ENCODE measurements at places on chromosomes 6 and 20.

- DNase-seq: no peak
Observed at GRCh38 chr6:156455847-156456246, 321.3 kb upstream of the ARID1B start.

DNA sequence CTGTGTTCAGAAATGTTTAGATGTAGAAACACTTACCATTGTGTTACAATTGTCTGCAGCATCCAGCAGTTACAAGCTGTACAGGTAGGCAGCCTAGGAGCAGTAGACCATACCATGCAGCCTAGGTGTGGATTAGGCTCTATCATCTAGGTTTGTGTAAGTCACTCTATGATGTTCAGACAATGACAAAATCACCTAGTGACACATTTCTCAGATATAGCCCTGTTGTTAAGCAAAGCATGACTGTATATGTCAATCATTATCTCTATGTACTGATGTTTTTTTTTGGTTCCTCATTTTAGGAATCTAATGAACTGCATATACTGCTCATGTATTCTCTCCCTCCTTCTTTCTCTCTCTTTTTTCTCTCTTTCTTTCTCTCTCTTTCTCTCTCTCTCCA is 22.2 kb downstream of the CST8 start:
- no peak for DNase-seq

DNA sequence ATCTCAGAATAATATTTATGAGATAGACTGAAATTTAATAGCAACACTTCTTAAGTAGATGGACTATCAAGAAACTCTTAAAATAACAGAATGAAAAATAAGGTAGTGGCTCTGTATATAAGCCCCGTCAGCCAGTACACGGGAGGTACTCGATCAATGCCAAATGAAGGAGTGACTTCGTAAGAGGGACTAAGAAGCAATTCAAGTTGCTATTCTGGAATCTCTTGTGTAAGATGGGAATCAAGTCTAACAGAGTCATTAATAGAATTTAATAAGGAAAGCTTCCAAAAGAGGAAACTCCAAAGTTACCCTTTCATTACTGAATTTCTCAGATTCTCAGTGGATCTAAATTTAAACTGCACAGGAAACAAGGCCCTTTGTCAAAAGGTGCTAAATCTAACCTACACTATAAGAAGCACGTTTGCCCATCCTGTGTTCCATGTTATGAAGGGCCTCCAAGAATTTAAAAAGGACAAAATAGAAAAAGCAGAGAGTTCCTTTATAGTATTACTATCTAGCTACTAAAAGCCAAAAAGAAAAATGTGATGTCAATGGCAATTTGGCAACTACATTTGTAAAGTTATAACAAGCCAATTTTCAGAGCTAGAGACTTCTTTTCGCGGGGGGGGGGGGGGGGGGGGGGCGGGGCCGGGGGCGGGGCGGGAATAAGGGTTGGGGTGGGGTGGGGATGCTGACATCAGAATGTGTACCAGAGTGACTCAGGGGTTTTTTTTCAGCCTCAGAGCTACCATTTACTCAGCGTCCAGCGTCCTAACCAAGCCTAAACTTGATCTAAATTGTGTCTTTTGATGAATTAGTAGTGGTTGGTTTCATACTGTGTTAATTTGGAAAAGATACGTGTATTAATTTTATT is 200.6 kb downstream of the GMPR start:
- DNase-seq: no peak

DNA sequence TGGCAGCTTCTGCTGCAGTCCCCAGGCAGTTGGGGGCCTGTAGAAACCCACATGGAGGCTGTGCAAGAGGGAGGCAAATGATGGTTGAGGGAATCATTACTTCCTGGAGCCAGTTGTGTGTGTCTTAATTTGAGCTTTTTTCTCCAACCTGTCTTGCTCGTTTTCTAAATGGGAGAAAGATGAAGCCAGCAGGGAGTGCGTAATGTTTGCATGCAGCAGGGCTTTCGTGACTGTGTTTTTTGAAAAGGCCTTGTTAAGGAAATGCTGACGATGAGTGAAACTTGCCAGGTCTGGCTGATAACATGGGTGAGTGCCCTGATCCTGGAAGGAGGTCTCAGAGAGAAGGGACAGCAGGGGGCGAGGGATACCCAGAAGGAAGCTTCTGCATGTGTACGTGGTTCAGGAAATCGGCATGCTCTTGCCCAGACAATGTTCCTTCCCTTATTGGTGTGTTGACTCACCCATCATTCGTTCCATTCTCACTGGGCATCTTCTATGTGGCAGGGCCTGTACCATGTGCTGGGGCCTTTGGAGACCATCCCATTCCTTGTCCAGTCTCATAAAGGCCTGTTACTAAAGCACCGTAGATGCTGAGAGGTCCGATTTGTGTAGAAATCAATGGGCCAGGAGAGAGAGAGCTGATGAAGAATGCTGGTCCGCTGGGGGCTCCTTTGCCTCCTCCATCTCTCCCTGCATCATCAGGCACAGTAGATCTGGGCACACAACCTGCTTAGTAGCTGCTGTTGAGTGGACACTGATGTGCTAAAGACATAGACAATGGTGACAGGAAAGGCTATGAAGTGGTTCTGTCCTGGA is 27.4 kb downstream of the GLP1R start:
- no peak for DNase-seq

- DNase-seq: no peak
Observed at GRCh38 chr20:17083738-17084137, 143.1 kb upstream of the PCSK2 start.

DNA sequence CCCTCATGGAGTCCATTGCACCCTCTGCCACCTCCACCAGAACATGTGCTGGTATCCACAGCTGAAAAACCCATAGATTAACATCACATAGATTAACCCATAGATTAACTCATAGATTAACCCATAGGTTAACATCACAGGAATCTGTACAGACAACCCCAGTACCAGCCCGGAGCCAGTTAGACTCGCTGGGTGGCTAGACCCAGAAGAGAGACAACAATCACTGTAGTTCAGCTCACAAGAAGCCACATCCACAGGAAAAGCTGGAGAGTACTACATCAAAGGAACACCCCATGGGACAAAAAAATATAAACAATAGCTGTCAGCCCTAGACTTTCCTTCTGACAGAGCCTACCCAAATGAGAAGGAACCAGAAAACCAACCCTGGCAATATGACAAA is 25.1 kb downstream of the SERPINB9 start:
- DNase-seq: no peak

DNA sequence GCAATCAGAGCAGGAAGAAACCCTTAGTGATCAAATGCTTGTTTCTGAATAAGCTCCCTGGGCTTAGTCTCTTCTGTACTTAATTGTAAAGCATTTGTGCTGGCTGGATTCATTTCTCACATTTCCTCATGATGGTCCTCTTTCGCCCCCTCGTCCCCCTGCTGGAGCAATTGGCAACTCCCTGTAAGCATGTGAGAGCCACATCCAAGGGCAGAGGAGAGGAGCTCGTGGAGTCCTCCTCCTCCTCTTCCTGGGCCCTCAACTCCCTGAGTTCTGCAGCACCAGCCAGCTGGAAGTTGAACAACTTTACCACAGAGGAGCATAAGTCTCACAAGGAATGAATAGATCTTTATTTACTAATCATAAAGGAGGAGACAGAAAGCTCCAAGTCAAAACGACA is 12.6 kb downstream of the ANKEF1 start:
- DNase-seq: no peak

GRCh38 chr6:19736066-19736465 is 101.1 kb upstream of the ID4 start:
- no peak for DNase-seq

GRCh38 chr6:27863962-27864905 is 48.0 kb downstream of the OR2B2 start:
- no peak for DNase-seq

- no peak for DNase-seq
Observed at GRCh38 chr6:165939601-165940290, 227.9 kb downstream of the TBXT start.

GRCh38 chr6:1242446-1242845 is 69.5 kb upstream of the FOXQ1 start:
- DNase-seq: no peak

GRCh38 chr20:48769069-48769983 is 58.5 kb downstream of the PREX1 start:
- DNase-seq: peak; percentile 92

- no peak for DNase-seq
Observed at GRCh38 chr6:13550656-13551055, 23.7 kb upstream of the SIRT5 start.

DNA sequence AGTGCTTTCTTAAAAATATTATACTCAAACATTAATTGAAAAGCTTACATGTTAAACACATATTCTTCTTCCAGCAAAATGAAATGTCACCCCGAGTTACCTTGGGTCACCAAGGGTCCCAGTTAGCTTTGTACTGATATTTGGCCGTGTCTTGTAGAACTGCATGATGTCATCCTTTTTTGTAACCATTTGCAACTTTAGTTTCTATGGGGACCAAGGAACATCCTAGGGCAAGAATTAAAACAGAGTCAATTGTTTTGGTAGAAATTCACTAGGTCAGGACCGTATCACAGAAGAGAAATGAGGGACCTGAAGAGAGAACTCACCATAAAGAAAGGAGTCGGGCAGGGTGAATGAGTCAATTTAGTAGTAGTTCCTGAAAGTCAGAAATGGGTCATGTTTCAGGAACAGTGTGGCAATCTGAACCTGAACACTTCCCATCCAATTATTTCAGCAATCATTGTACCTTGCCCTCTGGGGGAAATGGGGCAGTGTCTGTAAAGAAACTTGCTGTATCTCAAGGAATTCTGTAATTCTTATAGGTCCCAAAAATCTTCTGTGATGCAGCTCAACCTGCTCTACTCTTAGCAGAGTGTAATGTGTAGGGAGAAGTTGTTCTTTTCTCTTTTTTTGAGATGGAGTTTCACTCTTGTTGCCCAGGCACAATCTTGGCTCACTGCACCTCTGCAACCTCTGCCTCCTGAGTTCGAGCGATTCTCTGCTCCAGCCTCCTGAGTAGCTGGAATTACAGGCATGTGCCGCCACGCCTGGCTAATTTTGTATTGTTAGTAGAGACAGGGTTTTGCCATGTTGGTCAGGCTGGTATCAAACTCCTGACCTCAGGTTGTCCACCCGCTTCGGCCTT is 5.3 kb upstream of the AKAP7 start:
- DNase-seq: no peak

DNA sequence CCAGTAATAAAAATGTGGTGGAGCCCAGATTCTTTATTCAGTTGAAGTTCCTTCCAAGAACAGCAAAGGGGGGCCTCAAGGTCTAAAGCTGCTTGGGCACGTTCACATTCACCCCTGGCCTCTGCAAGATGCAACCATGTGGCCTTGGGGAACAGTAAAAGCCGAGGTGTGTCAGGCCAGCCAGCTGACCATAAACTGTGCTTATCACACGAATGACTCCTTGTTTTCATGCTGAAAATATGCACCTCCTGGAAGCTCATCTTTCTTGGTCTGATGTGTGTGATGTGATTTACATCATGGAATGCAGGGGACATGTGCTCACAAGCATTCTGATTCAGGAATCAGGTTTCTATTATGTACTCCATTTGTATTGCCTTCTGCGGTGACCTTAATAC is 211.6 kb upstream of the MARCKS start:
- DNase-seq: no peak

- peak; percentile 7 for DNase-seq
Observed at GRCh38 chr20:7285918-7286556, 518.6 kb downstream of the BMP2 start.

DNA sequence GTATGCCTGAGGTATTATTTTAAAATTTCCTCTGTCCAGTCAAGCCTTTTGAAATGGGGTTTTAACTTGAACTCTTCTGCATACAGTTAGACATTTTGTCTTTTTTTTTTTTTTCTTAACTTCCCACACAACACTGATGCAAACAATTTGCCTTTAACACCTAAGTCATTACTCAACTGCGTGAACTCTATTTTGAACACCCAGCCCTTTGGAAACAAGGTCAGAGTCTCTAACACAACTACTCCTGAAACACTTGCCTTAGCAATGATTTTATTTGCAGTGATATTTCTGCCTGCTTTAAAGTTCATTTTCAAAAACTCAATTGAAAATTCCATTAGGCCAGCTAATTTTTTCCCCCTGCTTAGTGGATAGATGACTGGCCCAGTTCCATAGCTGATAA is 24.2 kb downstream of the GLYATL3 start:
- no peak for DNase-seq

GRCh38 chr6:7811441-7811840 is 85.5 kb downstream of the BMP6 start:
- DNase-seq: no peak

- DNase-seq: no peak
Observed at GRCh38 chr6:6033858-6034257, 27.1 kb upstream of the NRN1 start.

DNA sequence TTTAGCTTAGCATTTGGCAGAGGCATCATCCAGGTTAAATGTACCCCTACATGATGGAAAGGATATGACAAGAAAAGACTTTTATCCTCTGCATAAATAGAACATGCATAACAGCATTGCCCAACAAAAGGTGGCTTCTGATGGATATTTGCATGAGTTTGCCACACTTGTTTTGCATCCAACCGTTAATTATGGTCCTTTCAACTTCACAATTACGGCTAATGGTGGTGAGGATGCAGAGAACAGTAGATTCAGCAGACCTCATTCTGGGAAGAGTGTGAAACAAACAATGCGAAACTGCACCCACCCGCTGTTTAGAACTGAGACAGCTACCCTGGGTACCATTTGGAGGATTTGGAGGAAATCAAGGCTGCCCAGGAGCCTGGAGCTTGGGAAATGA is 690.9 kb upstream of the CHD6 start:
- DNase-seq: no peak

- no peak for DNase-seq
Observed at GRCh38 chr6:140567466-140567865, 1193.0 kb upstream of the CITED2 start.

DNA sequence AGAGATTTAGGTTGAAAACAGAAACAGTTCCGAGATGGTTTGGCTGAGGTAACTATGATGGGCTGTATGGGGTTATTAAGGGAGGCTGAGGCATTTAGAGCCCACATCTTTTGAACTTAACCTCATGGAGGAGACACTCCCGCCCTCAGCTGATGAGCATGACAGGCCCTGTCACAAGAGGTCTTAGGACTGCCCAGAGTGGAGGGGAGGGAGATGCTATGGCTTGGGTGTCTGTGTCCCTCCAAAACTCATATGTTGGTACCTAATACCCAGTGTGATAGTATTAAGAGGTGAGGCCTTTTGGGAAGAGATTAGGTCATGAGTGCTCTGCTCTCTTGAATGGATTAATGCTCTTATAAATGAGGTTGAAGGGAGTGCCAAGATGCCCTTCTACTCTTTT is 126.6 kb downstream of the CDC5L start:
- DNase-seq: no peak

GRCh38 chr6:49366539-49366938 is 96.5 kb downstream of the MMUT start:
- DNase-seq: no peak
